ENCODE measurements at places on chromosomes 5 and 9.

DNA sequence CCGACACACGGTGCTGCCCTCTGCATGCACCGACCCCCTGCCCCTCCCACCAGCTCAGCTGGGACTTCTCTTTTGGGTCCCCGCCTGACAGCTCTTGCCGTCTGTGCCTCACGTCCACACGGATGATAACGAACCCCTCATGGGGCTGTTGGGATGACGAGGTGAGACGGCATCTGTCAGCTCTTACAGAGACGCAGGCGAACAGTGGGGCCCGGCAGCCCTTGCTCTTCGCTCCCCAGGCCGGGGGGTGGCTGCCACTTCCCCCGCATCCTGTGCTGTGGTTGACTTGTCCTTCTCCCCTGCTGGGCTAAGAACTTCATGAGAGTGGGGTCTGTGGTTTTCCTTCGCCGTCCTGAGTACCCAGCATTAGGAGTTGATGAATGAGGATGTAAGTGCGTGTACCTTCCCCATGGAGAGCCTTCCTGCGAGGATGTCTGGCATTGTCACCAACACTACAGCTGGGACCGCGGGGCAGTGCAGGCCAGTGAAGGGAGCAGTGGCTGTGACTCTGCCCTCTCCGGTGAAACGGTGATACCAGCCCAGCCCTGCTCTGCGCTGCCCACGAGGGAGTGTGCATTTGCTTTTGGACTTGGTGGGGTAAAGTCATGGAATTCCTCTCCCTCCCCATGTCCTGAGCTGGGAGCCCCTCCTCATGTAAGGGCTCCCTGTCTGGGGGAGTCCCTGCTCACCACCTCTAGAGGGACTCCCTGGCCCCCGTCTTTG is 23.2 kb downstream of the HK3 start:
- no peak for DNase-seq

DNA sequence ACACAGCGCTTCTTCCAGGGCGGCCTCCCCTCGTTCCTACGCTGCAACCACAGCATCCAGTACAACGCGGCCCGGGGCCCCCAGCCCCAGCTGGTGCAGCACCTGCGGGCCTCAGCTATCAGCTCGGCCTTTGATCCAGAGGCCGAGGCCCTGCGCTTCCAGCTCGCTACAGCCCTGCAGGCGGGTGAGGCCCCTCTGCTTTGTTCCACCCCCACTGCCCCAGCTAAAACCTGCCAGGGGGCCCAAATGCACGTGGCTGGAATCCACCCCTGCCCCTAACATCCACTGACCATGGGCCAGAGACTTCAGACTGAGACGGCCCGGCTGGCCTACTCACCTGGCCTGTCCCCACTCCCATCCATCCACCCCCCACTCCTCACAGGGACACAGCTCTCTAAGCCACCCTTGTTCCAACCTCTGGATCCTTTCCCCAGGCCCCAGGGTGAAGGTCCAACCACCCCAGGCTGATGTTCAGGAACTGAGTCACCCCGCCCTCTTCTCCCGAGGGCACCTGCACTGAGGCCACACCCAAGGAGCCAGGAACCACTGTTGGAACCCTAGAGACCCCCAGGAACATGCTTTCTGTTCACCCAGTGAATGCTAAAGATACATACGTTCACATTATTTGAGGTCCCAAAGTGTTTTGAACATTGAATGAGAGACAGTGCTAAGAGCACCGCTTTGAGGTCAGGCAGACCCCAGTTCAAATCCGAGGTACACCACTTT is 18.9 kb upstream of the ASS1 start:
- DNase-seq: no peak

DNA sequence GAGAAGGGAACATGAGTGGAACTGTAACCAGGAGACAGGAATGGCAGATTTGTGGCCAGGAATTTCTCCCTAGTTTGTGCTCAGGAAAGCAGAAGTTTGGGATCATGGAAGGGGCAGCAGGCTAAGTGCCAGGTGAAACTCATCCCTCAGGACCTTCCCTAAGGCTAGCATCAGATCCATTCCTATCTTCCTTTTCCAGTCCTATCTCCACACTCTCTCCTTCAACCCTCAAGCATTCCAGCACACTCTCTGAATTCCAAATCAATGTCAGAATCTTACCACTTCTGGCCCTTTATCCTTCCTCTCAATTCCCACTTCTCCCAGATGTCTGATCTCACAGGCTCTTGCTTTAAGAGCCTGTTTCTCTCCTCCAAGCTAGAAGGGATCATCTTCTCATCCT is 53.2 kb upstream of the GRIA1 start:
- DNase-seq: no peak

GRCh38 chr9:5310851-5311250 is 6.3 kb upstream of the RLN2 start:
- no peak for DNase-seq

GRCh38 chr9:115114546-115114945 is 3.4 kb downstream of the TNC start:
- no peak for DNase-seq

DNA sequence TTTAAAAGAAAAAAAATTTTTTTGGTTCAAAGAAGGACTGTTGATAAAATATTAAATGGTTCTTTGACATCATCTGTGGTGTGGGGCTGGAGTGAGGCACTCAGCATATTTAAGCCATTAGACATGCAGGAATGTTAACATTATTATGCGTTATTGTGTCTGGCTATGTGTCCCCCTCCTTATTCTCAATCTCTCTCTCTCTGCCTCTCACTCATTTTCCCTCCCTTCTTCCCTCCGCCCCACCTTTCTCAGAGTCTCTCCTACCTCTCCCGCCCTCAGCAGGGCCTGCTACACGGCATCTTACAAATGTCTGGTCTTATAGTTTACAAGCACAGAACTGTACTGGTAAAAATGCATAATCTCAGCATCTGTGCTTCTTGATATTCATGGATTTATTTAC is 287.8 kb upstream of the TMEM161B start:
- DNase-seq: no peak

- no peak for DNase-seq
These were observed 219.0 kb downstream of the BNC2 start for GRCh38 chr9:16651446-16651964.

DNA sequence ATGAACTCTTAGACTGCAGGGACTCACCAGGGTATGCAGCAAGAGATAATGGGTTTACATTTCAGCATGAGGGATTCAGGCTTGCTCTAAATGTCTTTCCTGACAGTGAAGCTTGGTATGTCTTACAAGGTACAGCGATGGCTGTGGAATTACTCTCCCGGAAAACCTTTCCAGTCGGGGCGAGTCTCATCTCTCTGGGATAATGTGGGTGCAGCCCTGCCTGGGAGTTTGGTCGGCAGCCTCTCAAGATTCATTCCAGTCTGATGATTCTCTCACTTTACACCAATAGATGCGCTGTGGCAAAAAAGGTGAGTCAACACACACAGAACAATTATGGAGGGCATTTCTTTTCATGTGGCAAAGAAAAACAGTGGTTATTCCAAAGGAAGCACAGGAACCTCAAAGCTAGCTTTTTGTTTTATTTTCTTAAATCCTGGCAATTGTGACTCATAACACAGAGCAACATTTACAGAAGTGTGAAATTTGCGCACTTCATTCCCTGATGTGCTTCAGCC is 190.3 kb downstream of the DCP2 start:
- no peak for DNase-seq

- no peak for DNase-seq
These were observed 1.0 kb upstream of the GOLGA1 start for GRCh38 chr9:124941679-124942561.

GRCh38 chr9:135320943-135321342 is 158.6 kb upstream of the PPP1R26 start:
- DNase-seq: no peak

- DNase-seq: no peak
These were observed 10.5 kb upstream of the MRNIP start for GRCh38 chr5:179869101-179869500.

DNA sequence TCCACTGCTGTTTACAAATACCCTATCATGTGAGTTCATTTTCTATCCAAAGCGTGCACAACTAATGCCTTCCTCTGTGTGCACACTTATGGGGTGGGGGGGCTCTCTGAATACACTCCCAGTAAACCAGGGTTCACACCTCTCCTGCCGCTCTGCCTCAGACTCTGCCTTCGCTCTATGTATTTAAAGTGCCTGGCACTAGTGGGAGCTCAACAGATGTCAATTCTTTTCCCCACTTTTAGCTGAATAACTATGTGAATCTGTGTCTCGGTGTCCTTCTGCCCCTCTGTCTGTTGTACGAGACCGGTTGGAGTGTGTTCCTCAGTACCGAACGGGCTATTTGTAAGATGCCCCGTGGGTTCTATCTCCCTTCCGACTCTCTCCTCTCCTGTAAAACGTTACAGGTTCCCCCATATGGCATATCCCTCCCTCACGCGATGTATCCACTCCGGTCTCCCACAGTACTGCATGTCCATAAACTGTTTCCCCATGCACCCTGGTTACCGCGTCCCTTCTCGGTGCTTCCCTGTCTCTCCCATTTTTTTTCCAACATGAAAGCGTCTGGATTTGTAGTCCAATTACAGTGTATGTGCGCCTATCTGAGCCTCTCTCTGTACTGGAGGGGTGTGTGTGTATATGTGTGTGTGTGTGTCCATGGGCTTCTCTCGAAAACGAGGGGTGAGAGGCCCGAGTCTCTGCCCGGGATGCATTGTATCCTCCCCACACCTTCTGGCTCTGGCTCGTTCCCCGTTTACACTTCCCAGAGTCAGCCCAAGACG is 1.6 kb downstream of the ELL2 start:
- DNase-seq: no peak

- DNase-seq: no peak
These were observed 227.3 kb upstream of the ITGA1 start for GRCh38 chr5:52560366-52560765.

DNA sequence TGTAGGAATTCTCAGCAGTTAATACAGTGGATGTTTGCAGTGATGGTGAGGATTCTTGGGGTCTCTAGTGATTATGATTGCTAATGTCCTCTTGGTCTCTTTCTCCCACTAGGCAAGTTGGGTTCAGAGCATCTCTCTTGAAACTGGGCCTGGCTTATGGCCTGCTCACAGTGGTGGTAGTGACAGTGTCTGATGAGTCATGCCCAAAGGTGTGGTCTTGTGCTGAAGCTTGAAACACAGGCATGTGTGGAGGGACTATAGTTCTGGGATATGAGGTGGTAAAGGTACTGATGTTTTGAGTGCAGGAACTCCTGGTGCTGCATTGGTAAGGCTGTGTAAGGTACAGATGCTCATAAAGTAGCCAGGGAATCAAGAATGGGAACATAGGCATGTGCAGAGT is 231.1 kb downstream of the FAM170A start:
- no peak for DNase-seq

DNA sequence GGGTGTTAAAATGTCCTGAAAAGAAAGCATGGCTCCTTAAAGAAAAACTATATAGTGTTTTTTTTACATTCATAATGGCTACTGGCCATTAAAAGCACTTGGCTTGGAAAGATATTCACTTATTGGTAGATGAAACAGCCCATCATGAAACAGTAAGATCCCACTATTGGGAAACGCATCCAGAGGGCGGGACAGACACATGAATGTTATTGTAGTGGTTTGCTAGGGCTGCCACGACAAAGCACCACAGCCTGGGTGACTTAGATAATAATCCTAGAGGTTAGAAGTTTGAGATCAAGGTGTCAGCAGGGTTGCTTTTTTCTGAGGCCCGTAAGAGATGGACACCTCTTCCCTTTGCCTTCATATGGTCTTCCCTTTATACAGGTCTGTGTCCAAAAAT is 139.4 kb upstream of the ANKH start:
- DNase-seq: no peak

- DNase-seq: no peak
These were observed 291.1 kb downstream of the TRIM32 start for GRCh38 chr9:116978155-116978554.

DNA sequence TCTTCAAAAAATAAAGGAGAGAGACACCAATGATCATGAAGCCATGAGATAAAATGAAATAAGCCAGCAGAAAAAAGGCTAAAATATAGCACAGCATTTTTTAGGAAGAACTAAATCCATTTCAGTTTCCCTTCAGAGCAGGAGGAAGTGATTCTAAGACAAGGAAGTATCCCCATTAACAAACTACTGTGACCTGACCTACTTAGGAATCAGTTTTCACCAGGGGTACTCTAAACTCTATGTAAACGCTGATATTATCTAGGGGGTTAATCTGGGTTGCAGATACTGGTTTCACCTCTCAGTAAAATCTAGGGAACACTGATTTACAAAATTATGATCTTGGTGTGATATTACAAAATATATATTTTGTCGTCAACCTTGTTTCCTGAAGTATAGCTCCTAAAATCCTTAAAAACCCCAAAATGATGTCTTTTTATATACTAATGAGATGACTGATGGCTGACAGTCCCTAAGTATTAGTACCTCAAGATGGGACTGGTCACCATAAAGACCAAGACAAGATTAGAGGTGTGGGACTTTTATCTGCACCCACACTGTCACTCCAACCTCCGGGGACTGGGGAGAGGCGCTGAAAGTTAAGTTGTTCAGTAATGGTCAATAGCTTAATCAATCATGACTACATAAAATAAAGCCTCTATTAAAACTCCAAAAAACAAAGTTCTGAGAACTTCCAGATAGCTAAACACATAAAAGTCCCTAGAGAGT is 2.9 kb upstream of the FNBP1 start:
- no peak for DNase-seq

DNA sequence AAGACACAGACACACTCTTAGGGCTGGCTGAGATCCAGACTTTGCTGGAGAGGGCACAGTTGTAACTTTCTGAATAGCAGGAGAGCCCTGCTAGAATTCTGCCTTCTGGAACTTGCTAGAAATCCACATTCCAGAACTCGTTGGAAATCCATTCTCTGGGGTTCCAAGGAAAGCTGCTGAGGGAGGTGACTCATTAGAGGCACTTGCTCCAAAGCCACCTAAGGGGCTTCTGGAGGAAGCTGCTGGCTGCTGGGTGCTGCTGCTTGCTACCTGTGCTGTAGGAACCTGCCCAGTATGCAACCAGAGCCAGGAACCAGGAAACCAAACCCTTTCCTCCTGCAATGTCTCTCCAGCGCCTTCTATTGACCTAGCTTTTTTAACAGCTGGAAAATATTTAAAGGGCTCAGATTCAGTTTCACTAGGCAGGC is 4.1 kb upstream of the TLE4 start:
- no peak for DNase-seq

DNA sequence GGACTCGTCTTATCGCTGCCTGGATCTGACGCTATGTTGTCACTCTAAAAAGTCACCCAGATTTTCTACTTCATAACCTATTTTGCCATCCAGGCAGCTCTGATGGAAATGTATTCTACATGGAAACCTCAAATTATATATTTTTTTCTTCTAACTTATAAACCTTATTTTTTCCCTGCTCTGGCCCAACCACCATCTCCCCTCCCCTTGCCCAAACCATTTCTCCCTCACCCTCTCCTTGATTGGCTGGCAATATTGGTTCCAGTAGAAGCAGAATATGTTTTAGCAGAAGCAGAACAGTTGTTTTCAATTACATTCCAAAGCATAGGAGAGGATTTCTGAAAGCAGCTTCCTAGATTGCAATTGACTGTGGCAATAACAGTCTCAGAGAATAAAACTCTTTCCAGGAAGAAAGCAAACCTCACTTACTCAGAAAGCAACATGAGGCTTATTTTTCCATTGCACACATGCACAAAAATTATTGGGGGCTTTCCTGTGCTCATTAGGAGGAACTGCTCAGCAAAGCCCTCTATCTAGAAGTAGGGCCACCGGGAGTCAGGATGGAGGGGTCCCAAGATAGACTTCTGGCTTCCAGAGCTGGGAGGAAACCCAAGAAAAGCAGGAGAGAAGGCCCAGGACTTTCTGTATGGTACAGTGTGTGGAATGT is 191.8 kb downstream of the ESM1 start:
- no peak for DNase-seq

GRCh38 chr9:7607421-7607820 is 192.2 kb downstream of the DMAC1 start:
- DNase-seq: no peak

- DNase-seq: no peak
These were observed 2.0 kb downstream of the RNF44 start for GRCh38 chr5:176535101-176535663.

GRCh38 chr9:18437315-18438201 is 36.4 kb upstream of the ADAMTSL1 start:
- no peak for DNase-seq
